ENCODE measurements at places on chromosomes 1 and 21.

GRCh38 chr1:171139890-171140289 lies 45.2 kb upstream of the FMO2 start:
- DNase-seq: no peak

GRCh38 chr1:83800066-83800465 lies 198.9 kb downstream of the TTLL7 start:
- DNase-seq: no peak

- no peak for DNase-seq
Observed at GRCh38 chr1:14910984-14911721, 242.4 kb upstream of the TMEM51 start.

DNA sequence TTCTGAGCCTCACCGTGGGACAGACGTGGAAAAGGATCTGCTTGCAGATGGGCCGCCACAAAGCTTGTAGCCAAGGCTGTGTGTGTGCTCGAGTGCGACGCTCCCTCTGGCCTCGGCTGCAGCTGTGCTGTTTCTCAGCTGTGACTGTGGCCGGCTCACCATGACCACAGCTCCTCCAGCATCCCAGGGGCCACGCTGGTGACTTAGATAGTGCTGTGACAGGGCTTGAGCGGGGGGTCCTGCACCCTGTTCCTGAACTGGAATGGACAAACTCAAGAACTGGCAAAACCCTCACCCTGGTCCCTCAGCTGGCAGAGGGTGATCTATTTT lies 17.4 kb upstream of the ACTRT2 start:
- DNase-seq: no peak

- DNase-seq: no peak
Observed at GRCh38 chr1:158286487-158286886, 3.2 kb upstream of the CD1C start.

- no peak for DNase-seq
Observed at GRCh38 chr1:235180916-235181460, 19.9 kb upstream of the RBM34 start.

- no peak for DNase-seq
Observed at GRCh38 chr1:230303822-230304221, 122.3 kb downstream of the PGBD5 start.

GRCh38 chr1:226731257-226731893 lies 7.7 kb downstream of the ITPKB start:
- no peak for DNase-seq

- no peak for DNase-seq
Observed at GRCh38 chr1:191065771-191066170, 588.1 kb upstream of the BRINP3 start.

DNA sequence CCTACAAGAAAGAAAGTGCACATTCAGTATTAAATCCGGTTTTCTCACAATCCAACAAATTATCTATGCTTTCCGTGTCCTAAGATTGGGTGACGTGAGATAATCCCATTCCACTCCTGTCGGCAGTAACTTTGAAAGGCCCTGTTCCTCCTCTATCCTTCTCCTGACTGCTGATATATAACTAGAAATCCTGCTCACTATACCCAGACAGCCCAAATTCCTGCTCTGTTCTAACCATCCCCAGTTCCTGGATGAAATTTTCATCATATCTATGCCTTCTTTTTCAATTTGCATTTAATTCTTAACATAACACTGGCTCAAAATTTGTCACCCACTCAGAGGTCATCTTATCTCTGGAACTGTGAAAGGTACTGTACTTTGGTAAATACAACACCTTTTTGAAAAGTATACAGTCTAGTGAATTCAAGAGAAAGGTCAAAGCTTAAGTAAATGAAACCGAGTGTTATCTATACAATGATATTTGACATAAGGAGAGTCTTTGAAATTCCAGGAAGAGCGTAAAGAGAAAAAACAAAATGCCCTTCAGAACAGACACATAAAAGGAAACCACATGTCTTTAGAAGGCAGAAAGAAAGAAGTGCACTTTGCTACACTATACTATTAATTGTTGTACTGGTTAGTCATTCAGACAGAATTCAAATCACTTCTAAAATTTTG lies 200.5 kb upstream of the NEGR1 start:
- DNase-seq: no peak

DNA sequence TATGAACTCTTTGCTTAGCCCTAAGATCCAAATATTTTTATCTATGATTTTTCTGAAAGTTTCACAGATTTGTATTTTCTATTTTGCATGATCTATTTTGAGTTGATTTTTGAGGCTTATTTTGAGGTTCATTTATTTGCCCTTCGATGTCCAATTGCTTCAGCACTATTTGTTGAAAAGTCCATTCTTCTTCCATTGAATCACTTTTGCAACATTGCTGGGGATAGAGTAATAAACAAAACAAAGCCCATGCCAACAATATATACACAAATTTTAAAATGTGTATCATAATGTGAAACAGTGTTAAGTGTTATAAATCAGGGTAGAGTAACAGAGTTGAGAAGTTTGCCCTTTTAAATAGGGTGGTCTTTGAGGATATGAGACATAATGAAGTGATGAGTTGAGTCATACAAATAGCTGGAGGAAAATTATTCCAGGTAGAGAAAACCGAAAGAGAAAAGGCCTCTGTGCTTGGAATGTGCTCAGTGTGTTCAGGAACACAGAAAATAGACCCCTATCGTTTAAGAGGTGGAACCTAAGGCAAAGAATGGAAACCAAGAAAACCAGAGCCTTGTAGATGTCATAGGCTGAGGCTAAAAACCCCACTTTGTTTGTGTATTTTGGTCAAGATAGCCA lies 172.7 kb upstream of the NR5A2 start:
- DNase-seq: no peak

DNA sequence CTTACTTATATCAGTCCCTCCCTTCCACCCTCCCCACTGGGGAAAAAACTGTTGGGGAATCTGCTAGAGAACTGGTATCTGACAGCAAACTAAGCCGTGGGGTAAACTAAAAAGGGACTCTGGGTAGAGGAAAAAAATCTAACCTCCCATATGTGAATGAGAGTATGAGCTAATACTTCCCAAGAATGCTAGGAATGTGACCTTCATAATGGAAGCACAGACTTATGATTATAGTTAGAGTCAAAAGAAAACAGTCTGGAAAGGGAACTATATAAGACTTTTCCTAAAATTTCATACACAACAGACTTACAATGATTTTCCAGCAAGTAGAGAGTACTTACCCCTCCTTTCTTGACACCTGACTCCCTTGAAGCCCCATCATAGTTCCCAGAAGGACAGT lies 23.0 kb upstream of the RBBP5 start:
- DNase-seq: no peak

DNA sequence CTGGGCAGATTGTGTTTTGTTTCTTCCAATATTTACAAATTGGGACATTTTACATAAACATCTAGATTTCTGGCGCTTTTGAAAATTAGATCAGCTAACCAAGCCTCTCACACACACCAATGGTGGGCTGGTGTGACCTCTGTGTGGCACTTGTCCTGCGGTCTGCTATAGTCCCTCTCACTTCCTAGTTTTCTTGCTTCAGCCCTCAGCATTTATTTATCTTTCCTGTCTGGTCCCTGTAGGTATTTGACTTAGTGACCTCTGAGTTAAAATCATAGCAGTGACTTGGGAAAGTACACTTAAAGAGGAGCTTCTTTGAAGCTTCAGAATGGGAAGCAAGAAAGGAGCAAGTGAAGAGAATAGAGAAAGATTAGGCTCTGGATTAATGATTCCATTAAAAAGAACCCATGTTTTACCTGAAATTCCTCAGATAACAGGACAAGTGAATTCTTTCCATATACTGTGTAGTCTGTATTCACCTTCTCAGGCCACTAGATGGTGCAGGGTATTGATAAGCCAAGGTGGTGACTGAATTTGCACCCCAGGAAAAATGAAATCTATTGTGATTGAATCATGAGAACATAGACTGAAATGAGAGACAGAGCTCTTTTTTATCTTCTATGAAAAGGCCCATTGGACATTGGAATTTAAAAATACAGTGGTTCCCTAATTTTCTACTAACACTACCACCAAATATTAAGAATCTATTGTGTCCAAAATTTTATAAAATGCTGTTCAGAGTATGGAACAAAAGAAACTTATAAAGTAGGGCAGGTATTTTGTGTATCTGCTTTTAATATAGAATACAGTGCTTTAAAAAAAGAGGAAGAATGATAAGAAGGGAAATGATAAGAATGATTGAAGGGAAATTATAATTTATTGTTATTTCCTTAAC lies 7.1 kb upstream of the DIPK1A start:
- no peak for DNase-seq

GRCh38 chr1:3442901-3443300 lies 11.6 kb upstream of the ARHGEF16 start:
- DNase-seq: no peak

- DNase-seq: no peak
Observed at GRCh38 chr1:210770396-210770984, 363.5 kb downstream of the KCNH1 start.

- DNase-seq: no peak
Observed at GRCh38 chr21:41671212-41671762, 95.6 kb downstream of the RIPK4 start.

- peak; percentile 82 for DNase-seq
Observed at GRCh38 chr1:85134583-85135391, 66.0 kb downstream of the SYDE2 start.

- DNase-seq: no peak
Observed at GRCh38 chr1:168135921-168136708, 615 bp downstream of the GPR161 start.

- no peak for DNase-seq
Observed at GRCh38 chr1:230286166-230286889, 139.8 kb downstream of the PGBD5 start.

DNA sequence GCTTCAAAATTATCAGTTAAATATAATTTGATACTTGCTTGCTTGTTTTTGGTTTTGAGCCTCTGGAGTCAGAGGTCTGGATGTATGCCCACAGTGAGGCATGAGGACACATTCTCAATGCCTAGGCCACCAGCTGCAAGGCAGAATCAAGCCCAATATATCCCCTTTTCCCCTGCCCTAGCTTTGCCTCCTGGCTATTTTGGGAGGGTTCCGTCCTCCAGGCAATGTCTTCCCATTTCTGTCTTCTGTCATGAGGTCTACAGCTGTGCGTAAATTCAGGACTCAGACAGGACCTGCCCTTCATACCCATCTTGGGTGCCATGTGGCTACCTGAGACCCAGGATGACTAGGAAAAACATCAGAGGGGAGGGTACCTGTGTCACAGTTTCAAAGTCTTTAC lies 19.2 kb downstream of the NRDC start:
- DNase-seq: no peak

DNA sequence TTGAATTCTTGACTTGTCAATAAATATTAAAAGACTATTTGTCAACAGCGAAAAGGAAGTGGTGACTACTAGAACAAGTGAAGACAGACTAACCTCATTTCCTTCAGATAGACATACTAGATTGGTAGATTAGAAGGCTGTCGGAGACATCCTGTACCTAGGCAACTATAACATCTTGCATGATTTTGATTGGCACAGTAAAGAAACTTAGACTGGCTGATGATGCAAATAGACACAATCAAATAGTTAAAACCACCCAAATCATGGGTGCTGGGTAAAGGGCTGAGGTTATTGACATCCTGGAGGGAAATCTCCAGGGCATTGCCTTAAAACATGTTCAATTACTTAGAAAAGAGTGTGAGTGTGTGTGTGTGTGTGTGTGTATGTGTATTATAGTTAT lies 85.9 kb upstream of the EDEM3 start:
- no peak for DNase-seq

GRCh38 chr1:77292551-77292950 lies 10.7 kb downstream of the AK5 start:
- DNase-seq: no peak

- DNase-seq: no peak
Observed at GRCh38 chr21:39037807-39038405, 145.3 kb downstream of the PSMG1 start.

DNA sequence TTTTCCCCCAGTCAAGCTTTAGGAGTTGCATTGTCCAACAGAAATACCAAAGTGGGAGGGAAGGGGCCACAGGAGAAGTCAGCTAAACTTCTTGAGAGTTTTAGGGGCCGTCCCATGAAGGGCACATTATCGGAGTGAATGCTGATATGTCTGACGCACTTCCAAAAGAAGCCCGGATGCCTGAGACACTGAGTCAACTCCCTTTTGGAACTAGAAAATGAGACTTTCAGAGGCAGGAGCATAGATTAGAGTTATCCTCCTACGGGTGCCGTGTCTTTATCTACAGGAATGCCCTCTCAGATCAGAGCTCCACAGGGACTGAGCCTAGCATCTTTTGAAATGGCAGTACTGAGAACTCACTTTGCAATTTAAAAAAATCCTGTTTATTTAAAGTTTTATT lies 13.1 kb downstream of the ACTN2 start:
- DNase-seq: no peak

DNA sequence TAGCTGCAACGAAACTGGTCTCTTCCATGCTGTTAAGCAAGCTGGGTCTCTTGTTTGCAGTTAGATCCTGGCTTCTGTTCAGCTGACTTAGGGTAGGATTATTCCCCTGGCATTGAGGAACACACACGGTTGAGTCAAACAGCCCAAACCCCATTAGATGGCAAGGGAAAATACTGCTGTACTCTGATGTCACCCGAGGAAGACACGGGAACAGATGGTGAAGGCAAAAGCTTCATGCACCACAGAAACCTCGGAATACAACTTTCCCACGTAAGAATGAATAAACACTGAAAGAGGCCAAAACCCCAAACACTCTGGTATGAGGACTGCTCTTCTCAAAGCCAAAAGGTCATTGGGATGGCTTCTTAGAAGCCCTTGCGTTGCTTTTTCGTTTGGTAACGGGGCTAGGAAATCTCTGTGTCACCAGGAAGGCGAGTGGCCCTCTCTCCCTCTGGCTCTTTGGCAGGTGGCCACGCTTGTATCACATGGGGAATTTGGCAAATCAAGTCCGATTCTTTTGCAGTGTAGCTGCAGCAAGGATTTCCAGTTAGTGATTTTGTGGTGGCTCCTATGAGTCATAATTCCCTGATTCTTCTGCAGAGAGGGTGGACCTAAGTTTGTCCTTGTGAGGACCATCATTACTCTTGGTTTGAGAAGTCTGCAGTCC lies 16.7 kb upstream of the LYST start:
- DNase-seq: no peak

DNA sequence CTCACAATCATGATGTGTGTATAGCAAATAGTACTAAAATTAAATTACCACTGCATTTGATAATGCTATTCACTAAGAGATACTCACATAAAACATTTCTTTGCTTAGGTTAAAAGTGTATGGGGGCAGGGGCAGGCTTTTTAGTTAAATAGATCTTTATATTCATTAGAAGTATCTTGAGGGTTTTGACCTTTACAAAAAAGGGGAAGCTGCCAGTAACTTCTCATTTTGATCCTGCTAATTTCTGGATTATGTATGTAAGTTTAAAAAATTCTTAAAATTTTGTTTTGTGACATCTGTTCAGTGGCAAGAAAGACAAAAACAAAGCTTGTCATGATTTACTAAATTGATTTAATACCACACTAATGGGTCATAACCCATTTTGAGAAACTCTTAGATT lies 45.8 kb upstream of the S1PR1 start:
- no peak for DNase-seq

- no peak for DNase-seq
Observed at GRCh38 chr21:35189077-35189863, 140.2 kb upstream of the RUNX1 start.

- no peak for DNase-seq
Observed at GRCh38 chr1:157770442-157771043, 6.4 kb downstream of the FCRL2 start.
